ENCODE measurements at places on chromosomes 1 and 21. TPM values are rescaled to one million over a fixed set of nuclear protein-coding genes. Genes with fewer than 3 reads are reported as not detected.

RPS27 gene
- total RNA-seq = 1,400 TPM

BARHL2 gene
- total RNA-seq = not detected

HLX gene
- 13.8 TPM for total RNA-seq

LRRC39 gene
- total RNA-seq = 0.09 TPM

VWA5B1 gene
- not detected for total RNA-seq

TP73 gene
- not detected for total RNA-seq

MTARC2 gene
- total RNA-seq = 12.7 TPM

MROH7 gene
- 0.28 TPM for total RNA-seq

KCND3 gene
- not detected for total RNA-seq

CD5L gene
- not detected for total RNA-seq

AADACL3 gene
- not detected for total RNA-seq

LMX1A gene
- not detected for total RNA-seq

RNU1-3 gene
- total RNA-seq = 5,329 TPM

HSPA6 gene
- 0.75 TPM for total RNA-seq

PRAMEF12 gene
- not detected for total RNA-seq

CACNA1S gene
- not detected for total RNA-seq
